ENCODE measurements at places on chromosomes 2 and 18.

- DNase-seq, result no peak
Measured at GRCh38 chr2:120275617-120276400, 23.2 kb downstream of the RALB start.

DNA sequence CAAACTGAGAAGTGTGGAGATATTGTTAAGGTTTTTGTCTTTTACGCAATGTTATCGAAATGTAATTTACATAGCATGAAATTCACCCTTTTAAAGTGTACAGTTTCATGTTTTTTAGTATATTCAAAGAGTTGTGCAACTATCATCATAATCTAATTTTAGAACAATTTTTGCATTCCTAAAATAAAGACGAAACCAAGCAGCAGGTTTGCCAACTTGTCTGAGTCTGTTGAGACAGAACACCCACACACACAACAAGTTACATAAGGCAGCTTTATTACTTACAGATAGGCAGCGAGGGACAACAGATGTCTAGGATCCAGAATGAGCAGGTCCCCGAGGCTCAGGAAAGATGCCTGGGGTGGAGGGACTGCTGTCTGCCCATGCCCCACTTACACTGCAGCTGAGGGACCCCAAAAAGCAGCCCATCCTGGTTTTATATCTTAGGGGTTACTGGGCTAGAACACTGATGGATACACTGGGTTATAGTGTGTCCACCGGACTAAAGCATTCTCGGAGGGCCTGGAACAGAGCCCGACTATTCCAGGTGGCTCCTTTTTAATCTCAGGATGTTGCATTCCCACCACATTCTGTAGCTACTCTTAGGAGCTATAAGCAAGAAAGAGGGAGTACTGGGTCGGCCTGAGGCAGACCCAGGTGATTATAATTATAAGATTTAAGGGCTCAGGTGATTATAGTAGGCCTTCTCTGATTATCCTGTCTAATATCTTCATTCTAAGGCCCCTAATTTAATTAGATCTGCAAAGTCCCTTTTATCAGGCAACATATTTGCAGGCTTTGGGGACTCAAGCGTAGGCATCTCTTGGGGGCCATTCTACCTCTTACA lies 150.2 kb upstream of the DOK6 start:
- no peak for DNase-seq

DNA sequence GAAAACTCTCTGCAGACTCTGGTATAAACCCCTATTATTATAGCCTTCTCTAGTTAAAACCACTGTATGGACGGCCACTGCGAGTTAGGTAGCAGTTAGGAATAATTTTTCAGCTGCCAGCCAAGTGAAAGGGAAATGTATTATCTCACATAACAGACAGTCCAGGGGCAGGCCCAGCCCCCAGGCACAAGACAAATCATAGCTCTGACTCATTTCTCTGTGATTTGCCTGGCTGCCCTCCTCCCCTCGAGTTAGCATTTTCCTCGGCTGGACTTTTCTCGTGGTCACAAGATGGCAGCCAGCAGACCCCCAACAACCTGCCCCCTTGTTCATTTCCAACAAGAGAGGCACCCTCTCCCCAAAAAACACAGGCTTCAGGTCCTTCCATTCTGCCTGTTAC lies 10.5 kb downstream of the VIT start:
- DNase-seq, result no peak

GRCh38 chr2:109255654-109256053 lies 126.6 kb downstream of the SH3RF3 start:
- no peak for DNase-seq

DNA sequence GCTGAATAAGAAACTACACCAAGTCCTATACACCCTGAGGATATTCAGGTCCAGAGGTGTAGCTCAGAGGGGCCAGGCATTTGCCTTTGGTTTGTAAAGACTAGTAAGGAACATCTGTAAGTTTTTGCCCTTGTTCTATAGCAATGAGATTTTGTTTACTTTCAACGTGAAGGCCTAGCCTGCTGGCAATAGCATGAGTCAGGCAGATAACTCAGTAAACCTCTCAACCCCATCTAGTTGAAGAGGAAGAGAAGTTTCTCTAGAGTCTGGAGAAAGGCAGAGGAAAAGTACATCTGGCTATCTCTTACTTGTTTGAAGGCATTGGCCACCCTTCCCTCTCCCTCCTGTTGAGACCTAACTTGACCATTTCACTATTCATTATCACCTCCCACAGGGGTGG lies 70.3 kb upstream of the ZNF521 start:
- no peak for DNase-seq

- DNase-seq, result no peak
Measured at GRCh38 chr2:58378152-58378551, 137.0 kb upstream of the FANCL start.

GRCh38 chr2:42338567-42339190 lies 22.3 kb downstream of the COX7A2L start:
- no peak for DNase-seq

DNA sequence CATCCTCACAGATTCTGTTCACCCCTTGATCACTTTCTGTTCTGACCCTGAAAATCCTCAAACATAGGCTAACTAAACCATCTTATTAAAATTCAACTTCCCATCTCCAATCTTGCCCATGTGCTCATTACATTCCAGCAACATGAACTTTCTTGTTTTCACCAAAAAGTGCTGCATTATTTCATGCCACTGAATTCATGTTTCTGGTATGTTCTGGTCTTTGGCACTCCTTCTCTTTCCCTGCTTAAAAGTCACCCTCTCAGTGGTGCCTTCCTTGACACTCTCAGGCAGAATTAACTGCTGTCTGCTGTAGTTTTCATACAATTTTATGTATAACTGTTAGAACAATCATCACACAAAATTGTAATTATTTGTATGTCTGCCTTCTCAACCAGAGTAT lies 247.7 kb upstream of the RBMS1 start:
- DNase-seq, result no peak

GRCh38 chr2:57417007-57417406 lies 629.6 kb upstream of the VRK2 start:
- DNase-seq, result no peak

- no peak for DNase-seq
Measured at GRCh38 chr2:10859278-10859677, 46.7 kb upstream of the PDIA6 start.

GRCh38 chr2:202158796-202159195 lies 79.6 kb downstream of the SUMO1 start:
- no peak for DNase-seq
